ENCODE measurements at places on chromosomes 11 and 22.

GRCh38 chr11:68215524-68216170 is 2.6 kb upstream of the KMT5B start:
- DNase-seq: no peak

DNA sequence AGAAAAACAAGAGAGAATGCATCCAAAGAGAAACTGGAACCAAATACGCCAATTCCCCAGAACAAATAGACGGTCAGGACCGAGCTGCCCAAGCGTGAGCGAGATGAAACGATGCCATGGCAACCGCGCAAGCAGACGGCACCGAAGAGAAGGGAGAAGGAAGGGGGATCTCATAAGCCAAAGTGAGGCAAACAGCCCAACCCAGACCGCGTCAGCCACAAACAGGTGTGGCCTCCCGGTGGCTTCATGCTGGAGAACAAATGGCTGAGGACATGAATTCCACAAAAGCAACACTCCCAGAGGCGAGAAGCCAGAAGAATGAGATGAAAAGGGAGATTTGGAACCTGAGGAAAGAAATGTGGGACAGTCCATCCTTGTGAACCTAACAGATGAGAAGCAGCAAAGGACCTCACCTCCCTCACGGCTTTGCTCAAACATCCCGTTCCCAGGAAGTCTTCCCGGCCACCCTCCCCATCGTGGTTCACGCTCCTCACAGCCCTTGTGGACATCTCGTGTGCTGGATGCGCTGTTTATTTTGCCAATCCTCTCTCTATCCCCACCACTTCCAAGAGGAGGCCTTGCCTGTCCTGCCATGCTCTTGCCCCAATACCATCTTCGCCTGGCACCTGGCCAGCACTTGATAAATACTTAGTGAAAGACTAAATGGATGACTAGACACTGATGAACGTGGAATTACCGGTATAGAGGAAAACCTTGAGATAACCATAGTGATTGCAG is 89.1 kb upstream of the RTL6 start:
- DNase-seq: no peak

- DNase-seq: no peak
These were observed 380.9 kb downstream of the ETS1 start for GRCh38 chr11:128206461-128206860.

DNA sequence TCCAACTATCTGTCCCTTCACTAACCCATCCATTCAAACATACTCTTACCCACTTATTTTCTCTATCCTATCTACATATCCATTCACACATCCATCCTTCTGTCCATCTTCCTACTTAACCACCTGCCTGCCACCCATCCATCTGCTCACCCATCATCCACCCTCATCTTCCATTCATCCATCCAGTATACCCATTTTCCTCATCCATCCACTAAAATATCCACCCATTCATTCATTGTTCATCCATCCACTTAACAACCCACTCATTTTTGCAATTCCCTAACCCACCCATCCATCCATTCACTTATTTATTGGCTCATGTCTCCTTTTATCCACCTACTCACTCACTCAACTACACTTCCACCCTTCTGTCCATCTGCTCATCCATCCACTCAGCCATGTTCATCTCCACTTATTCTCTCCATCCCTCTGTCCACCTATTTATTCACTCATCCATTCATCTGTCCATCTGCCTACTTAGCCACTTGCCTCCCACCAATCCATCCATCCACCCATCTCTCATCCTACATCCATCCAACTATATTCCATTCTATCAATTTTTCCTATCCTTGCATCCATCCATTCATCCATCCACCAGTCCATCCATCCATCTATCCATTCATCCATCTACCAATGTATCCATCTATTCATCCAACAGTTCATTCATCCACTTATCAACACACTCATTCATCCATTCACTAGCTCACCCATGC is 10.6 kb downstream of the LHFPL7 start:
- DNase-seq: no peak

- DNase-seq: no peak
These were observed 43.3 kb downstream of the USP35 start for GRCh38 chr11:78231962-78232501.

DNA sequence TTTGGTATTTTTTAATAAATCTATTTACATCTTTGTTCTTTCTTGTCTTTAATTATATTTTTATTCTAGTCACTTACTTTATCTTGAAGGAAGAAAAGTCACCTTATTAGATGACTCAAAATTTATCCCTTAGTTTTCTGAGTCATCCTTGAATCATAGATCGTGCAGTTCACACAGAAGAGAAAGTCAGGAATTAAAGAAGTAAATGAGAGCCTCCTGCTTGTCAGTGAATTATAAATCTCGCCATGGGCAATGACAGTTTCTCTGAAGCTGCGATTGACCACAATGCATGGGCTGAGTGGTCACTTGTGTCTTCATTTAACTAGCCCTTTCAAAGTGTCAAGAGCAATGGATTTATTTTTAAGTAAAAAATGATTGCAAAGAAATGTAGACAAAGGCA is 91.2 kb downstream of the LUZP2 start:
- no peak for DNase-seq

DNA sequence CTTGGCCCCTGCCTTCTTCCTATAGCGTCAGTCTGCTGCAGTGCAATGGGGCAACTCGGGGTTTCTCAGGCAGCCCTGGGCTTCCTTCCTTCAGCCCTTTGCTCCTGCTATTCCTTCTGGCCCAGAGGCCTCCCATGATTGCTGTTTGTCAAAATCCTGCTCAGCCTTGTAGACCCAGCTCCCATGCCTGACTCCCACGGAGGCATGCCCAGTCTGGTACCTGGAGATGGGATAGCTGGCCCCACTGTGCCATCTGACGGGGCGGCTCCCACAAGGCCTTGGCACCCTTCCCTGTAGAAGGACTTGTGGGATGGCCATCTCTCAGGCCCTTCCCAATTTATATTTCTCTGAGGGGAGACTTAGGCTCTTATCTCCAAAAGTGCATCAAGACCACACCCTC is 590 bp upstream of the CD6 start:
- DNase-seq: no peak

- DNase-seq: no peak
These were observed 12.1 kb downstream of the SLC37A2 start for GRCh38 chr11:125075242-125075625.

DNA sequence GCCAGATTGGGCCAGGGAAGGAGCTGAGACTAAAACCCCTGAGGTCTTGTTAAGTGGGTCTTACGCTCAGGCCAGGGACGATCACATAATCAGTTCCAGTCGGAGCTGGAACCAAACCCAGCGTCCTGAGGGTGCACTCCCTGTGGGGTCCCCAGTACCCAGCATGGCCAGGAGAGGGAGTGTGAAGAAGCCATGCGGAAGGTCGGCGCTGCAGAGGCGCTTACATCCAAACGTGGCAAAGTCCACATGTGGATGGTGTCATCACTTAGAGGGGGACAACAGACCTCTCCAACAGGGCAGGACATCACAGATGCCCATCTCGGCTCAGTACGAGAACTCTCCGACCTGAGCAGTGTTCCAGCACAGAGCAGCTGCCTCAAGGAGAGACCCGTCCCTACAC is 8.3 kb downstream of the ATP5MGL start:
- no peak for DNase-seq

DNA sequence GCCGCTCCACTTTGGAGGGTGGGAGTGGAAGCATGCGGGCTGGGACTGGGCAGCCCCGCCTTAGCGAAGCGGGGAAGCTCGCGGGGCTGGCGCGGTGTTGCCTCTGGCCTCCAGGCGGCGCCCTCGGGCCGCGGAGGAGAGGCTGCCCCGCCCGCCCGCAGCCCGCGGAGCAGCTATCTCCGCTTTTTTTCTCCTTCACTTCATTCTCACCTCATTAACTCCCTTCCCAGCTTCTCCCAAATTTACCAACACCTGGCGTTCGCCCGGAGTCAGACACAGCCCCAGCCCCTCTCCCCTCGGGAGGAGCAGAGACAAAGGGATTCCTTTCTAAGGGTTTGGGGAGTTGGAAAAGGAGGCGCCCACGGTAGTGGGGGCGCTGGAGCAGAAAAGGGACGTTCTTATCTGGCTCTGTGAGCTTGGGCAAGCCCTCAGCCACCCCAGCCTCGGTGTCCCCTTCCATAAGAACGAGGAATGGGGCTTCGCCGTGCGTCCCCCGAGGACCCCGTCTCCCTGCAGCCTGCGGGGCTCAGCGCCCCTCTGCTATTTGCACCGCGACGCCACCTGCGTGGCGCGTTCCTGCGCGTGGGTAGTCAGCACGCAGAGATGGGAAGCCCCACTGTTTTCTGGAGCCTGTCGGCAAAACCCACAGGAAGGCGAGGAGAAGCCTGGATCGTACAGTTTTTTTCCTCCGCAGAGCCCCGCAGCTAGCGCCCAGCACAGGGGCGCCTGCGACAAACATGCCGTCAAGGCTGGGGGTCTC is 1.5 kb upstream of the WNT11 start:
- DNase-seq: peak; percentile 81

DNA sequence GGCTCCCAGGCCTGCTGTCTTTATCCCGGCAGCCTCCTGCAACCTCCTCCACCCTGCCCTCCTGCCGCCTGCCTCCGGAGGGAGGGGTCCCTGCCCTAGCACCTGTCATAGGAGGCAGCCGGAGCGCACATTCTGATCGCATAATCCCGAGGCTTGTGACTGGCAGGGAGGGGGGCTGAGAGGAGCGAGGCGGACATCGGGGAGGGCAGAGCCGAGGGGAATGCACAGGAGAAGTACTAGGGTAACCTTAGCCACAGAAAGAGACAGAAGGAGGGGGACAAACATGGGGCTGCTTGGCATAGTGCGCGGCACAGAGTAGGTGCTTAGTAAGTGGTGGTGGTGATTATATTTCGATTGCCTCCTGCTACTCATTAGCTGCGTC is 9.2 kb upstream of the ALX4 start:
- no peak for DNase-seq

- no peak for DNase-seq
These were observed 1.9 kb upstream of the CTSF start for GRCh38 chr11:66570079-66570849.

DNA sequence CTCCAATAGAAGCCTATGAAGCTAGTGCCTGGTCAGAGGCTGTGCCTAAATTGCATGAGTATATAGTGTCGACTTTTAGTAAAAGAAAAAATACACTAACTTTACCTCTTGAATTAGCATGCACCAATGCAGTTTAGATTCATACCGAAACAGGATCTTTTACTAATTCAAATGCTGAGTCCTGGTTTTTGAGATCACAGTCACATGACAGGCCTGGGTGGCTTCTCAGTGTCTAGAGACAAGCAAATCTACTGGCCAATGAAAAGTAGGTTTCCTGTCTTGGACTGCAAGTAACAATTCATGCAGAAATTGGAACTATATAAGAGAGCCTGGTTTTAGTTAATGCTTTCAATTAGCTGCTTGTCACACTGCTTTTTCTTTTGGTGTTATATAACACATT is 7.2 kb downstream of the ARHGEF12 start:
- DNase-seq: no peak

- no peak for DNase-seq
These were observed 36.2 kb downstream of the DLG2 start for GRCh38 chr11:85590848-85591483.

DNA sequence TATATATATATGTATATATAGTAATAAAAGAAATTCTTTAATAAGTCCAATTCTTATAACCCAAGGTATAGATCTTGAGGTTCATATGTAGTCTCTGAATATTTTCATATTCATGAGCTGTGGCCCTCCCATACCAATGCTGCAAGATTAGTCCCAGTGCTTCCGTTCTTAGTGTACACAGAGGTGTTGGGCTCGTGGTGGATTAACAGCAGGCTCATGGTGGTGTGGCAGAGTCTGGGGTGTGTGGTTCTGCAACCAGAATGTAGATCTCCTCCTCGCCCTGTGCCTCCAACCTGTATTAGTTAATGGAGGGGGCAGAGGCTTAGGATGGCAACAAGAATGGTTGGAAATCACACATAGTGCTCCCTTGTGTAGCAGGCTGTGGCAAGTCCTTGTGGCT is 16.8 kb downstream of the PRDM10 start:
- DNase-seq: no peak

GRCh38 chr11:113249491-113249763 is 65.0 kb upstream of the TTC12 start:
- DNase-seq: no peak

- DNase-seq: no peak
These were observed 37.2 kb downstream of the LIMK2 start for GRCh38 chr22:31248965-31249958.

DNA sequence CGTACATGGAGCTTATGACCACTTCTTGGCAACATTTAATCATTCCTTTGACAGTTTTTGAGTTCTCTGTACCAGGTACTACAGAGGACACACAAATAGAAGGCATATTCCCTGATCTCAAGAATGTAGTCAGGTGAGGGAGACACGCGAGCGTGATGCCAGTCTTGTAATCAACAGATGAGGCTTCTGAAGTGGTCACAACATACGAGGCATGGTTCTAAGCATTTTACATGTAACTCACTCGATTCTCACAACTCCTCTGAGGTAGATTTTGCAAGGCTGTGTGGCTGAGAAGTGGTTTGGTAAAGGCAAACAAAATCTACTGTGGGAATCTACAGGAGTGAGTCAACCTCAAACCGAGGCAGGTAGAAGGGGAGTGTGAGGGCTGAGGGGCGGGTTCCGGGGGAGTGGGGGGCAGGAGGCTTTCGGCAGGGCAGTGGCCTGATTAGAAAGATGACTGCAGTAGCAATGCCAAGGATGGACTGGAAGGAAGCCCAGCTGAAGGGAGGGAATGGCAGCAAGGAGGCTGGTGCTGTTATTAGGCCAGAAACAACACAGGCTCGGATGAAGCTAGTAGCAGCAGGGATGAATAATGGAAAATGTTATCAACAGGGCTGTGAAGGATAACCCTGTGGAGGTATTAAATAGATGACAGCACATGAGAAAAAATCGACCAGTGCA is 63.8 kb downstream of the ST14 start:
- DNase-seq: no peak

GRCh38 chr11:84866922-84867321 is 760.2 kb downstream of the DLG2 start:
- no peak for DNase-seq

- DNase-seq: no peak
These were observed 34.6 kb downstream of the DKK3 start for GRCh38 chr11:11973866-11974265.

DNA sequence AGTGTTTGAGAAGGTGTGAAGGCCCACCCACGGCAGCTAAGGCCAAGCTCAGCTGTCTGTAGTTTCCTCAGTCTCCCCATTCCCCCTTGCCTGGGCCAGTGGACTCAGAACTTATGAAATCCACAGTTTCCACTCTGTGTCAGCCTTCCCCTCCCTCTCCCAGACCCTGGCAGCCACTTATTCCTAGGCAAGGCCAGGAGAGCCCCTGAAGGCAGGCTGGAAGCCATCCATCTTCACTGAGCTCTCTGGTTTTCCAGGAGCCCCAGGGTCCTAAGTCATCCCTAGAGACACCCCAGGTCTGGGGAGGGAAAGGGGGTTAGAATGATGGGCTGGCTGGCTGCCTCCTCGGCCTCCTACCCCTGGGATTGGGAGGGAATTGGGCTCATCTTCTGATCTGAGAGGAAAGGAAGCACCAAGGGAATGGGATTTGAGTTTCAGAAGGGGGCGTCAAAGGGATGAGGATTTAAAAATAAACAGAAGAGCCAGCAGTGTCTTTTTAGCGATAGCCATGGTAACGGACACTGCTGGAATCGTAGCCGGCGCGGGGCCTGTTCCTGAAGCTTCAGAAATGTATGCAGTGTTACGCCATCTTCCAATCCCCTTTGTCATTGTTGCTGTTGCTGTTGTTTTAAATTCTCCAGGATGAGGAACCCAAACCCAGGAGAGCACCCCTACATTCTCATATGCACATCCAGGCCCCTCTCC is 561.1 kb upstream of the CADM1 start:
- DNase-seq: no peak
